ENCODE measurements at places on chromosomes 12 and 14.

DNA sequence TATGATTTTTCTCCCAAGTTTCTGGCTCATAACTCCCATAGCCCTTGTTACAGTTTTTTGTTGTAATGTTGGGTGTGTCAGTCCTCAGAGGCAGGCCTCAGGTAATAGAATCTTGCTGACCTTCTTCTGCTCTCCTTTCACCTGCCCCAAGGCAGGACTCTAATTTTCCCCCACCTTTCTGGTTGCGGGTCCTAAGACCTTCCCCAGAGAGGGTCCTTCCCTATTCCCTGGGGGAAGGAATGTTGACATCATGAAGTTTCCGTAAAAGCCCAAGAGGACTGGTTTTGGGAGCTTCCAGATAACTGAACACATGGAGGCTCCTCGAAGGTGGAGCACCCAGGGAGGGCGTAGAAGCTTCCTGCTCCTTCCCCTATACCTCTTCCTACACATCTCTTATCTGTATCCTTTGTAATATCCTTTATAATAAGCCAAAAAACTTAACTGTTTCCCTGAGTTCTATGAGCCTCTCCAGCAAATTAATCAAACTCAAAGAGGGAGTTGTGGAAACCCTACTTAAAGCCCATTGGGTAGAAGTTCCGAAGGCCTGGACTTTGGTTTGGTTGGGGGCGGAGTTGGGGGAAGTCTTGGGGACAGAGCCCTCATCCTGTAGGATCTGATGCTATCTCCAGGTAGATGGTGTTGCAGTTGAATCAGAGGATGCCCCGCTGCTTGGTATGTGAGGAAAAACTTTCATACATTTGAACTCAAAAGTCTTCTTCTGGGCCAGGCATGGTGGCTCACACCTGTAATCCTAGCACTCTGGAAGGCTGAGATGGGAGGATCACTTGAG is 9.0 kb upstream of the TMED10 start:
- DNase-seq = no peak

DNA sequence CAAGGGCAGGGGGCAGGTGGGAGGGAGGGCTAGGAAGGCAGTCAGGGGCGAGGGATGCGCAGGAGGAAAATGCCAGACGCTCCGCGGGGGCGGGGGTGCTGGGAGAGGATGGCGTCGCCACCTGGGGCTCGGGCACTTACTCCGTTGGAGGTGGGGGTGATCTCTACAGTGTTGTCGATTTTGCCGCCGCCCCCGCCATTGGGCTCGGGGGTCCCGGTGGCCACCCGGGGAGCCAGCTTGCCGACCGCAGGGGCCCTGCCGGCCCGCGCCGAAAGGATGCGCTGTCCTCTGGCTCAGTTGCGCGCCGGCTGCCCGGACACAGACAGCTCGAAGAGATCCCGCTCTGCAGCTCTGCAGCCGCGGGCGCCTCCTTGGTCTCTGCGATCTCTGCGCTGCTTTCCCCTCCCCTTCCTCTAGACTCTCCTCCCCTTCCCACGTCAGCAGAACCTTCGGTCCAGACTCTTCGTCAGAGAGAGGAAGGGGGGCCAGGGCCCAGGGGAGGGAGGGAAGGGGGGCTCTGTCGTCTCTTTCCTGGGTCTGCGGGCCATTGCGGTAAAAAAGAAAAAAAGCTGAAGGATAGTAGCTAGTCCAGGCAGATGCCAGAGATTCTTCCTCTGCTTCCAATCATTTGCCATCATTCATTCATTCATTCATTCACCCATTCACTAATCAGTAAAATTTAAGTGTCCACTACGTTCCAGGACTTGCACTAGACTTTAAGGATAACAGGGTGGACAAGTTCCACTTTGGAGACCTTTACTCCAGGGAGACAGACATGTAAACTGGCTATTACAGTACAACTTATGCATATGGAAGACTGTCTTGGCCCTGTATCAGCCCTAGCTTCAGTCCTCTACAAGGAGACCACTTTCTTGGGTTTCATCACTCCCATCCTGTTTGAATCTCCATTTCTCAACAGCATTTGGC is at the start of gene SLC22A17:
Gene SLC22A17, minus strand, starts transcription at position 382 of the 927 bp plus-strand sequence.
- peak; percentile 67 for DNase-seq

- DNase-seq = no peak
These were observed 361.1 kb upstream of the CLEC14A start for GRCh38 chr14:38616959-38617358.

GRCh38 chr14:64409126-64409920 is 21.2 kb downstream of the MTHFD1 start:
- DNase-seq = no peak

DNA sequence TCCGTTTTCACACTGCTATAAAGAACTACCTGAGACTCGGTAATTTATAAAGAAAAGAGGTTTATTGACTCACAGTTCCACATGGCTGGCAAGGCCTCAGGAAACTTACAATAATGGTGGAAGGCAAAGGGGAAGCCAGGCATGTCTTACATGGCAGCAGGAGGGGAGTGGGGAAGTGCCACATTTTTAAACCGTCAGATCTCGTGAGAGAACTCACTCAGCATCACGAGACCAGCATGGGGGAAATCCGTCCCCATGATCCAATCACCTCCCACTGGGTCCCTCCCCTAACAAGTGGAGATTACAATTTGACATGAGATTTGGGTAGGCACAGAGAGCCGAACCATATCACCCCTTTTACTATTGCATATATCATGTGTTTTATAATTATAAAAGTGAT is 2.0 kb upstream of the PIGH start:
- DNase-seq = no peak

DNA sequence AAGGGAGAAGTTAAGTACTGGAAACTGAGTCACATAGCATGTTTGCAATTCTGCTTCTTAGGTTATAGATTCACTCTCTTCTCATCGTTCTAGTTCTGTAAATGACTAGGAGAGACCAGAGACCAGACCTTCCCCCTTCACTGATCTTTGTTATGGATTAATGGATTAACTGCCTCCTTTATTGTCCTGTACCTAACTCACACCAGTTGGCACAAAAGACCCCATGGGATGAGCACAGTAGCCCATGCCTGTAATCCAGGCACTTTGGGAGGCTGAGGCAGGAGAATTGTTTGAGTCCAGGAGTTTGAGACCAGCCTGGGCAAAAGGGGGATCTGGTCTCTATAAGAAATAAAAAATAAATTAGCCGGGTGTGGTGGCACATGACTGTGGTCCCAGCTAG is 20.8 kb downstream of the BCAT1 start:
- DNase-seq = no peak

DNA sequence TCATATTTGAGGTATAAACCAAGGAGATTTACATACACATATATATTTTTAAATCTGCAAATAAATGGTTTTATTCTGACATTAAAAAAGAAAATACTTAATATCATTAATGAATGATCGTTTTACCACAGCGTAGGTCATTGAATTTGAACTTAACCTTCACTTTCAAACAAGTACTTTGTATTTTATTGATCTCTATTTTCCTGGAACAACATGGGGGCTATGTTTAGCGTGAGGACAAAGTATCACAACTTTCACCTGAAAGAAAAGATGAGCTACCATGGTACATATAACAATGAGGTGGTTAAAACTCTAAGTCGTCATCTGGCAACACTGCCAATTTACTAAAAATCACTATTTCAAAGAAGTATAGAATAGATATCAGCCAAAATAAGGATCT is 6.0 kb downstream of the GYS2 start:
- no peak for DNase-seq

DNA sequence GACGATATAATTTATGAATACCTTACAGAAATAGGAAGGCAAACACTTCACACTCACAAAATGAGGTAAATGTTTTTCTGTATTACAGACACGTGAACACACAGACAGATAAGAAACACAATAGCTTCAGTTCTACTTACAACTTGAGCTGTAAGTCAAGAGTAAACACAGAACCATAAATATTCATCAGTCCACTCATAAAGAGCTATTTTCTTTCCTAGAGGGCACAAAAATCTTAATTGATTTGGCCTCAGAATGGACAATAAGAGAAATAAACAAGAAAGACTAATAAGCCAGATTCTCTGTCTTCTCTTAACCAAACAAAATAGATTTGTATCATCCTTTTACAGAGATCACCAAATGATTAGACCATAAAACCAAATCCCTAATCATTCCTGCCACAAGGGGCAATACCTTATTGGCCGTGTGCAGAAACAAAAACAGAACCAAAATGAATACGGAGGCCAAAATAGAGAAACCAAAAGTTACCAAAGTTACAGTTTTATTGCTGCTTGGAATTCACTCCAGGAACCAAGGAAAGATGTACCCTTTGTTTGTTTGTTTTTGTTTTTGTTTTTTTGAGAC is 38.1 kb upstream of the GARIN2 start:
- no peak for DNase-seq

DNA sequence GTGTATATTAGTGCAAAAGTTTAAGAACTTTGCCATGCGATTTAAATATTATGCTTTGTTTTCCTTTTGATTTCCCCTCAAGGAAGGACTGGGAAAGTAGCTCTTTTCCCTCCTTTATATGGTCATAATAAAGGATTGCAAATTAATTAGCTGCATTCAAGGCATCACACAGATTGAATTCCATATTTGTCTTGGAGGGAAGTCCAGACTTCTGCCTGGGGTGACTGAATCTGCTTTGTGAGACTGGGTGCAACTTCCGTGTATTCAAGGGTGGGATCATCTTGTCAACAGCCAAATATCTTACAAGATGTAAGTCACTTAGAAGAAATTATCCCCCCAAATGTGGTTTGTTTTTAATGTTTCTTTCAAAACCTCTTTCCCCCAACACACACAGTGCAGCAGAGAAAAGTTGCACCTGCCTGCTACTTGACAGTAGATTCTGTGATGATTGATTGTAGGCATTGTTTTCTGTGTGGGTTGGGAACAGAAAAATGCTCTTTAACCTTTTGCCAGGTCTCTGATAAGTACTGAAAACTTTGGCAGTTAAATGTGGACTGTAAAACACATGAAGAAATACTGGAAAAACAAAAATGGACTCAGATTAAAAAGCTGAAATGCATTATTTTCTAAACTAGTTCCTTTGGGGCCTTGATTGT is 28.4 kb downstream of the STK38L start:
- DNase-seq = no peak

GRCh38 chr12:11811008-11811407 is 161.5 kb downstream of the ETV6 start:
- DNase-seq = no peak

GRCh38 chr12:107894589-107894988 is 120.1 kb downstream of the ASCL4 start:
- no peak for DNase-seq

GRCh38 chr14:89787525-89787924 is 167.0 kb downstream of the EFCAB11 start:
- DNase-seq = no peak

DNA sequence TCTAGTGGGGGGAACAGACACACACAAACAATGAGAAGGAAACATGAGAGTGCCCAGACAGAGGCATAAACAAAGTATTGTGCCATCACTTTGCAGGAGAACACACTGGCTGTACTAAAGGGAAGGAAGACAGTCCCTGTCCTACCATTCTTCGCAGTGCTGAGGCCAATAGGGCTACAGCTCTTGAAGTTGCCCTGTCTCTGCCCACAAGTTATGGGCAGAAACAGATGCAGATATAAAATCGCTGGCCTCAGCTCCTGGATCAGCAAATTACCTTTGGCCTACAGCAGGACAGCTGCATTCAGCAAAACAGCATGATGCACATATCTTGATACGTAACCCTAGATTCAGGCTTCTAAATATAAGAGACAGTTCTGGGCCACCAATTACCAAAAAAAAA is 23.0 kb upstream of the PRKAB1 start:
- DNase-seq = no peak

GRCh38 chr14:99551034-99551922 is 52.7 kb downstream of the CCDC85C start:
- DNase-seq = no peak

Data from brain pericyte (primary cell).